Stimulated activated CD8-positive, alpha-beta memory T cell treated with anti-CD3 and anti-CD28 coated beads, Interleukin-4, amount 100 ng/mL, for 1 hour (primary cell): ENCODE measurements at places on chromosomes 3 and 15.
A peak's percentile ranks its signal among the peaks of the same experiment; 100 is the strongest.

DNA sequence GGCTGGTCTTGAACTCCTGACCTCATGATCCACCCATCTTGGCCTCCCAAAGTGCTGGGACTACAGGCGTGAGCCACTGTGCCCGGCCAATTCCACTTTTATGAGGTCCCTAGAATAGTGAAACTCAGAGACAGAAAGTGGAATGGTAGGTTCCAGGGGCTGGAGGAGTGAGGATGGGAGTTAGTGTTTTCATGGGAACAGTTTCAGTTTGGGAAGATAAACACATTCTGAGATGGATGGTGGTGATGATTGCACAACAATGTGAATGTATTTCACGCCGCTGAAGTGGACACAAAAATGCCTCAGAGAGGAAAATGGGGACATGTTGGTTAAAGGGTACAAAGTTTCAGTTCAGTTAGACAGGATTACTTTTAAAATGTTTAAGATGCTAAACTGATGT, 22.5 kb upstream of the HDAC11 start:
- DNase-seq: no peak

GRCh38 chr15:68924866-68925560, 5.3 kb upstream of the SPESP1 start:
- DNase-seq: peak; percentile 18

DNA sequence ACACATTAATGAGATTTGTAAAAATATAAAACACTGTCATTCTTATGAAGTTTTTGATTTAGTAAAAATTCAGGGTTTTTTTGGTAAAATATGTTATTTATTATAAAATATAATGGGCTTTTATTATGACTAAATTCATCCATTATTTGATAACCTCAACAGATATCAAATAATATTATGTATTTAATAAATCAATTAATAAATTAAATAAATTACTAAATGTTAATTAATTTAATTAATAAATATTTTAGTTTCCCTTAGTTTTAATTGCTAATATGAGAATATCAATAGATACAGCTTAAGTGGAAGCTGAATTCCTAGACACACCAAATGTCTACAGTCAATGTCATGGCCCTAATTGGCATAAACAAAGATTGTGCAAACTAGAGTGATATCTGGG, 82.3 kb upstream of the DGKG start:
- DNase-seq: no peak

DNA sequence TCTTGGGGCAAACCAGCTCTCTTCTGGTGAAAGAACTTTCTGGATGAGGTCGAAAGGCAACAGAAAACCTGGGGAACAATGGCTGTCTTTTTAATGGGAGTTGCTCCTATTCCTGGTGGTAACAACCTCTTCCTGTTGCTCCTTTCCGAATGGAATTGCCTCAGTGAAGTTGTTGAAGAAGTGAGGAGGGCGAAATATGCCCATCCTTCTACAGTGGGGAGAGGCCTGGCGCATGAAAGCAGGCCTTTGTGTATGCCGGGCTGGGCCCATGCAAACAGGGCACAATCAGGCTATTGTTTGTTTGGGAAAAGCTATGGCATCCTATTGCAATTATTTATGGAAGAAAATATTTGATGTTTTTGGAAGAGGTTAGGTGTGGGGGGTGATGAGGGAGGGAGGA, 166.9 kb downstream of the IGF1R start:
- DNase-seq: no peak

DNA sequence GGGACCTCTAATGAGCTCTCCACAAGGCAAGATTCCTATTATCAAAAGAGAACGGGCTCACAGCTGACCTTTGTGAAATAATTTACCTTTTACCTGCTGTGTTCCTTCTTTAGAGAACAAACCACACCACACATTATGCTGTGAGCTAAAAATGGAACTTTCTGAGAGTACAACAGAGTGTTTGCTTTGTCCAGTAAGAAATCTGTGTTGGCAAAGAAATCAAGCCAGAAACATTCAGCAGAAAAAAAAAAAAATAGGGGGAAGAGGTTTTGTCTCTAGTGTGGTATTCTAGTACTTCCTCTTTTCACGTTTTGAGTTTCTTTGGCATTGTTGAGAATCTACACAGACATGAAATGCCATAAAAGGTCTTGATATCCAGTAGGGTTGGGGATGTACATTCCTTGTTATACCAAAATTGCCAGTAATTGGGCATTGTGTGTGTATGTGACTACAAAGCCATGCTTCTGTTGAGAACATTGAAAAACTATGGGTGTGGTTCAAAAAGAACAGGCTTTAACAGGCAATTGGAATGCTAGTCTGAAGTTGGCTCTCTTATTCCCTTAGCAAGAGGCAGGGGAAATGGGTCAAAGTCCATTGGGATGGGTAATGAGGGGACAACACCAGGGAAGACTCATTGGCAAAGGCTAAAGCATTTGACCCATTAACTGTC, 273.5 kb downstream of the NEK10 start:
- DNase-seq: no peak

DNA sequence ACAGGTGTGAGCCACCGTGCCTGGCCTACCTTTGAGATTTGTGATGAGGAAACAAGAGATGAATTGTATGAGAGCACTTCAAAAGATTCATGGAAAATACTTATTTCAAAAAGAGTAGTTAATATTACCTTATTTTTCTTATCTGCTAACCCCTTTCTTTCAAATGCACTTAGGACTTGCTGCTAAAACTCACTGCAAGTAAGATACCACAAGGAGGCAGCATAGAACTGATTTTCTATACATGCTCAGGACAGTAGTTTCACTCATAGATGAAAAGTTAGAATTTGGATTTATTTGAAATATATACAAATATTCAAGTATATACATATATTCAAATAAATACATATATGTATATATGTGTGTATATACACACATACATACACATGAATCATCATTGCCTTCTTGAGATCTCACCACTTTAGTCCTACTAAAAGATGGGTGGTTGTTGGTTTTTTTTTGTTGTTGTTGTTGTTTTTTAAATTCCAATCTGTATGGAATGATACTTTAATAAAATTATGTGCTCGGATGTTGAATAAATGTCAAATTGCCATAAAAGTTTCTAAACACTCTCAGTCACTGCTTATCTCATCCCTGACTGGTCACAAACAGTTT, 2.4 kb downstream of the CCNDBP1 start:
- DNase-seq: no peak

DNA sequence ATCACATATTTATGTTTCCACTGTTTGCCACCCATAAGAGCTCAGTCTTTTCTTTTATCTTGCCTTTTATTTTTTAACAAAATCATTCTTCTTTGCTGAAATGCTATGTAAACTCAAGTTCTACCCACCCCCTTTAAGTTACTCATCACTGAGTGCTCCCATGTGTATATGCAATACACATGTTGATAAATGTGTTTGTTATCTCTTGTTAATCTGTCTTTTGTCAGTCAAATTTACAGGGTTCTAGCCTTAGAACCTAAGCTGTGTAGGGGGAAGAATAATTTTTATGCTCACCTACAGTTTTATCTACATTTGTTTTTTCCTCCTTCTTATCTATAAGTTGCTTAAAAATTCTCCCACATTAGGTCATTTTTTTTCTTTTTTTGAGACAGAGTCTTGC, 1195.9 kb downstream of the ROBO2 start:
- no peak for DNase-seq

- no peak for DNase-seq
Measured at GRCh38 chr3:62990704-62991413, 115.6 kb upstream of the CADPS start.

- DNase-seq: no peak
Measured at GRCh38 chr3:32913790-32914446, 37.5 kb upstream of the CCR4 start.

DNA sequence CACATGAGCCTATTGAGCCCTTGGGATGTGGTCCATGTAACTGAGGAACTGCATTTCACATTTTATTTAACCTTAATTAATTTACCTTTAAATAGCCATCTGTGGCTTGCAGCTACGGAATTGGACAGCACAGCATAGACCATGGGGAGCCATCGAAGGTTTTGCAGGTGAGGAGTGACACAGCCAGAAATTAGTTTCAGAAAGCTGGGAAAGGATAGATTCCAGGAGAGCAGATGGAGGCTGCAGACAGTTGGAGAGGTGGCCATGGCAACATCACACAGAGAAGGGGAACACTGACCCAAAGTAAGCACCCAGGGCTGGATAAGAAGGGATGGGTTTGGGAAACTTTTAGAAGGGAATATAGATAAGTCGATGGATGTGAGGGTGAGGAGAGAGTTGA, 100.1 kb upstream of the SLC6A11 start:
- no peak for DNase-seq

- peak; percentile 3 for DNase-seq
Measured at GRCh38 chr15:41585127-41586047, 26.4 kb downstream of the TYRO3 start.

GRCh38 chr15:56320861-56321260, 44.4 kb upstream of the TEX9 start:
- no peak for DNase-seq

- no peak for DNase-seq
Measured at GRCh38 chr3:169478566-169479313, 184.8 kb downstream of the MECOM start.

- no peak for DNase-seq
Measured at GRCh38 chr3:140950144-140950543, 8.5 kb downstream of the SLC25A36 start.

DNA sequence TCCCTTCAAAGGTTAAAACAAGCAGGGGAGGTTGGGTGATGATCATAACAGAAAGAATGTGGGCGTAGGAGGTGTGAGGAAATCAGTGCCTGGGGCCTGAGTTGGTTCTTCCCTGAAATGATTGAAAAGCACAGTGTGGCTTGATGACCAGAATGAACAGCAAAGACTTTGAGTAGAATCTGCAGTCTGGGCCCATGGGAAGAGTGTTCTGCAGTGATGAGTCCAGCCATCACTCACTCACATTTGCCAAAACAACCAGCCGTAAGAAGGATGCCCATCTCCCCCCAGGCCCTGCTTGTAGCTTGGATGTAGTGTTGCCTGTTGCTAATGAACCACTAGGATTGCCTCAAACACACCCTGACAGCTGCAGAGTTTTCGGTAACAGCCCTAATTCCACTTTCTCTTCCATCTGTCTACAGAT, 67.9 kb downstream of the VGLL3 start:
- DNase-seq: no peak

GRCh38 chr15:66595931-66596545, 30.2 kb upstream of the LCTL start:
- no peak for DNase-seq
